Brain pericyte (primary cell): ENCODE measurements at places on chromosomes 16 and 17.

- peak; percentile 85 for DNase-seq
Observed at GRCh38 chr16:4915226-4915761, 21.7 kb downstream of the PPL start.

- no peak for DNase-seq
Observed at GRCh38 chr17:31537565-31538011, 146.1 kb downstream of the RAB11FIP4 start.

DNA sequence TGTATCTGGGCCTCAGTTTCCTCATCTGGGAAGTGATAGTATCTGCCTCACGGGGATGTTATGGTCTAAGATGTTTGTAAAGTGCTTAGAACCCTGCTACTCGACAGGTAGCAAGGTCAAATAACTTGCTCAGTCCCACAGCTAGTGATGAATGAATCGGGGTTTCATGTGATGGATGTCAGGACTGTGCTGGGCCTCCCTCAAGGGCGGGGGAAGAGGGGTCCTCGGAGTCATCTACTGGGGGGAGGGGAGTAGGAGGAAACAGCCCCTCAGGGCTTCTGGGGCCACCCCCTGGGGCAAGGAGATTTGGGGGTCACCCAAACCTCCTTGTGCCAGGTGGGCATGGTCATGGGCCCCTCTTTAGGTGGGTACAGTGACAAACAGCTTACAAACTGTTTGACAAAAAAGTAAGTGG is 732 bp downstream of the PNPO start:
- DNase-seq: no peak

DNA sequence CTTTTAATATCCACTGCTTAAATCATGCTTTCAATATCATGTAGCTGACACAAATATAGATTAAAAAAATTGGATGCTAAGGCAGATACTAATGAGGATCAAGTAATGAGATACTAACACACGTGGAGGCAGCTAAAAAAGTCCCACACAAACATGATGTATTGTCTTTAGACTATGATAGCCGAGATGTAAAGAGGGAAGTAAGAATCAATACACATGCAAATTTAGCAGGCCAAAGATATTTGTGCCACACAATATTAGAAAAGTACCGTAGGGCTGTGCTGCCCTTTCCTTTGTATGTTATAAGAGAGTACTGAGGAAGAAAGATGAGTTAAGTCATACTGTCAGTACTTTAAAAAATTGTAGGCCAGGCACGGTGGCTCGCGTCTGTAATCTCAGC is 51.4 kb upstream of the STAC2 start:
- DNase-seq: no peak

DNA sequence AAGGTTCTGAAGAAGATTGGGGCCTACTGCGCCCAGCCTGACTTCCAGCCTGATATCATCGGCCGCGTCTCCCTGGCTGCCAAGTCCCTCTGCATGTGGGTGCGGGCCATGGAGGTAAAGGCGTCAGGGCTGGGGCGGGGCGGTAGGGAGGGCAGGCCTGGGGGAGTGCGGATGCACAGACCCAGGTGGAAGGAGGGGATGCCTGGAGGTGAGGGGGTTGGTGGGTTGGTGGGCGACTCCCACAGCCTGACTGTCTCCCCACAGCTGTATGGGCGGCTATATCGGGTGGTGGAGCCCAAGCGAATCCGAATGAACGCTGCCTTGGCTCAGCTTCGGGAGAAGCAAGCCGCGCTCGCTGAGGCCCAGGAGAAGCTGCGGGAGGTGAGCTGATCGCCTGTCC is 26.8 kb upstream of the KDM6B start:
- DNase-seq: no peak

DNA sequence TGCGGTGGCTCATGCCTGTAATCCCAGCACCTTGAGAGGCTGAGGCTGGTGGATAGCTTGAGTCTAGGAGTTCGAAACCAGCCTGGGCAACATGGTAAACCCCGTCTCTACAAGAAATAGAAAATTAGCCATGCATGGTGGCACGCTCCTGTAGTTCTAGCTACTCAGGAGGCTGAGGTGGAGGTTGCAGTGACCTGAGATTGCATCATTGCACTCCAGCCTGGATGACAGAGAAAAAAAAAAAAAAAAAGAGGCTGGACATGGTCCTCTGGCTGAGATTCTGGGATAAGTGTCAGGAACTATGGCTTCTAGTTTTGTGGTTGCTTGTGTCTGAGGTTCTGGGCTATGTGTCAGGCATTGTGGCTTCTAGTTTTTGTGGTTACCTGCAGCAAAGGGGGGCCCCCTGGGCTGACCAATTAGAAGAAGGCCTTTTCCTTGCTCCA is 7.0 kb downstream of the KSR1 start:
- no peak for DNase-seq

DNA sequence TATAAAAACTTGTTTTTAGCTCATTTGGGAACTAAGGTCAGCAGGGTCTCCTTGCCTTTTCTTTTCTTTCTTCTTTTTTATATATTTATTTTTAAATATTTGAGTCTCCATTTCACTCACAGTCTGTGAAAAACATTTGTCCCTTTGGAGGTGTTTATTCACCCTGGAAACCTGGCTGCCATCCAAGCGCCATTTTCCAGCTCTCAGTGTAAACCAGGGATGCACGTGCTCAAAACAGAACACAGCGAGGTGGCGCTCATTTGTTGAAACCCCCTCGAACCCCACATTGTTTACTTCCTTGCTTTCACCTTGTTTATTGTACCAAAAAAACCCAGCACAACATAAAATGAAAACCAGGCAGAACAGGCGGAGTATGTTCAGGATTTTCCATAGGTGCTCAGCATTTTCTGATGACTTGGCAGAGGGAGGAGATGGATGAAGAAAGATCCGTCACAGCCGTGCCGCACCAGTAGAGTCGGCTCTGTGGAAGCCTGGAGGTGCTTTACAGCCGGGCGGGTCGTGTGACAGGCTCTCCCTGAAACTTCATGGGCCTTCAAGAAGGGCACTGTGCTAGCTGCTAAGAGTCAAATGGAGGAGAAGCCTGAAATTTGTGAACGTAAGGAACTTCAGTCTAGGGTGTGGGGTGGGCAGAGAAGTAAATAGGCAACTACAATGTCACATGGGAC is 284.4 kb downstream of the FOXL1 start:
- DNase-seq: no peak

DNA sequence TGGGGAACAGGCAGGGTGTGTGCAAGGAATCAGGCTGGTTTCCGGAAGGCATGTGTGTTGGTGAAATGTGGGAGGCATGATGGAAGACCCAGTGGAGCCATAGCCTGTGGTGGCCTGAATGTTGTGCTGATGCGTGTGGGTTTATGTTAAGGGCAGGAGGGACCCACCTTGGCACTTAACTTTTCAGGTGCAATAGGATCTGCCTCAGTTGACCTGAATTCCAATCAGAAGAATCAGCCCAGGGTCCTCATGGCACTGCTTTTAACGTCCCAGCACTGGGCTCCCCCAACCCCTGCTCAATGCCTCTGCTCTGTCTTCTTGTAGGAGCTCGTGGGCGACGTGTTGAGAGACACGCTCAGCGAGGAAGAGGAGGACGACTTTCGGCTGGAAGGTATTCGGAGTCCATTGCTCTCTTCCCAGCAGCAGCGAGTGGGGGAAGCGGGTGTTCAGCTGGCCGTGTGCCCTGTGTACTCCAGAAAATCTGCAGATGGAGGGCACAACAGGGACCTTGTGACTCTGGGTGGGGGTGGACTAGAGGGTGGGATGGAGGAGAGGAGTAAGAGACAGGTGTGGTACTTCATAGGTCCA is 59.9 kb downstream of the NKD1 start:
- DNase-seq: no peak

DNA sequence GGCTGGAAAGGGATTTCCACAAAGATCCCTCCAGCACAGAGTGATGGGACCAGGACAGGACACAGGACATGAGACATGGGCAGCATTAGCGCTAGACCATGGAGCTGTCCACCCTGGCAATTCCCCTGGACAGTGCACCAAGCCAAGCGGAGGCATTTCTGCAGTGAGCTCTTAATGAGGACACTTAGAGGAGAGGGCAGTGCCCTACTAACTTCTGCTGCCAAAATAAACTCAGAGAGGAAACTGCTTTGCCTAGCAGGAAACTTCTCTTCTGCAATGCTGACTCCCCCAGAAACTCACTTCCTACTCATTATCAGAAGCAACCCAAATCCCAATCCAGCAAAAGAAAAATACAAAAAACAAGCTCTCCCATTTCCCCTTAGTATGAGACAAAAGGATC is 119.2 kb downstream of the HS3ST2 start:
- DNase-seq: no peak

- no peak for DNase-seq
Observed at GRCh38 chr17:10936931-10937330, 99.0 kb upstream of the PIRT start.

DNA sequence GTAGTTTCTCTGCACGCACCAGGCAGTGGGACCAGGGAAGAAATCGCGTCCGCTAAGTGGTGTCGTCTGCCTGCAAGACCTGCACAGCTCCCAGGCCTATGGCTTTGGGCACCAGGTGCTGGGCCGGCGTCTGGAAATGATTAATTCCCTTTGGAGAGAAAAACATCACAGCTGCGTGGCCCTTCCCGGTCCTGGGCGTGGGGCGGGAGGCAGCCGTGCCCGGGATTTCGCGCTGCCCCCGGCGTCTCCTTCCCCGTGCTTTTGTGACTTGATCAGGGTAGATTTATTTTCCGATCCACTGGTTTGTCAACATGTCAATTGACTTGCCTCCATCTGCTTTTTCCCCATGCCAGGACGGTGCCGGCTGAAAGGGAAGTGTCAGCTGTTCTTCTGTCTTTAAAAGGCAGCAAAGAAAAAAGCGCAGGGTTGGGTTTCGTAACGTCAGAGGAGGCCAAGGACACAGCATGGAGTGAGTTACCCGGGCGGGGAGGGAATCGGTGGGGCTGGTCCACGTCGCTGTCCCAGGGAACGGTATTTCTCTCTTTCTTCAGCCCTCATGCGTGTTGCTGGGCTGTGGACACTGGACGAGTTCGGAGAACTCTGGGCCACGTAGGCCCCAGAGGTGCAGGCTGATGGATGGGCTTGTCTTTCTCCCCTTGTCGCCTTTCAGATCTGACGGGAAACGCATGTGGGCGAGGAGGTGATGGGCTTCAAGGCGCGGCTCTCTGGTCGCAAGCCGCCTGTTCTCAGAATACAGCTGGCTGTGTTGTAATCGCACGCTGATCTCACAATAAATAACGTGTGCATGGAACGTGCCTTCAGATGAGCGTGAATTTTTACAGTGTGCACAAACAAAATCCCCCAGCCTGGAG is 188.1 kb upstream of the ZNF469 start:
- DNase-seq: no peak

DNA sequence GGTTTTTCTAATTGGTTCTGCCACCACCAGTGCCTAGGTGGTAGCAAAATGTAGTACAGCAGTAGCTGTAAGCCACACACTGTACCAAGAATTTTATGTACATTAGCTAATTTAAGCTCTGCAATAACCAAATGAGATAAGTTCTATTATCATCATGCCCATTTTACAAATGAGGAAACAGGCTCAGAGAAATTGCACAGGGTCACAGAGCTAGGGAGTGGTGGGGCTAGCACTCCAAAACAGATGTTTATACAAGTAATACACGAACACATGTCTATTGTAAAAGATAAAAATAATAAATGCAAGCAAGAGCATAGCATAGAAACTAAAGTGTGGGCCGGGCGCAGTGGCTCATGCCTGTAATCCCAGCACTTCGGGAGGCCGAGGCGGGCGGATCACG is 13.6 kb downstream of the RSAD1 start:
- no peak for DNase-seq

DNA sequence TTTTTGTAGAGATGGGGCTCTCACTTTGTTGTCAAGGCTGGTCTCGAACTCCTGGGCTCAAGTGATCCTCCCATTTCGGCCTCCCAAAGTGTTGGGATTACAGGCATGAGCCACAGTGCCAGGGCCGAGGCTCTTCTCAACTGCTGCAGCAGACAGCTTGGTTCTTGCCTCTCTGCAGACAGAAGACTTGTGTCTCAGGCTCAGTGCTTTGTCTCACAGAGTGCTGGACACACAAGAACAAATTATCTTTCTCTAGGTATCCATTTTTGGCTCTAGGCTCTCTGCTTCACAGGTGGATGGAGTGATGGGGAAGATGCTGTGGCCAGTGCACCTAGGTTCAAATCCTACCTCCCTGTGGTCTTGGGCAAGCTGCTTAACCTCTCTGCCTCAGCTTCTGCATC is 80.8 kb upstream of the RNU2-1 start:
- DNase-seq: no peak

DNA sequence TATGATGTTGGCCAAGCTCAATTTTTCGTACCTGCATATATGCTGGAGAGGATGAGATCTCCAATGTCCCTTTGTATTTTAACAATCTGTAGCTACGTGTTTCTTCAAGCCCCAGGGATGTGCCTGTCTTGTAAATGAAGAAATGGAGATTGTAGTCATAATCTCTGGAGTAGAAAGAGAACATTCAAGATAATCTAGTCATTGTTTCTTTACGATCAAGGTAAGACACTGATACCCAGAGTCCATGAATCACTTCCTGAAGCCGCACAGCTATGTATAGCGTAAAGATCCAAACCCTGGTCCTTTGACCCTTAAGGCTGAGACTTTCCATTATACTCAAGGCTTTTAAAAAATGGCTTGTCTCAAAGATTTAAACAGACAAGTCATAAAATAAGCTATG is 205.5 kb downstream of the HS3ST3B1 start:
- DNase-seq: no peak

DNA sequence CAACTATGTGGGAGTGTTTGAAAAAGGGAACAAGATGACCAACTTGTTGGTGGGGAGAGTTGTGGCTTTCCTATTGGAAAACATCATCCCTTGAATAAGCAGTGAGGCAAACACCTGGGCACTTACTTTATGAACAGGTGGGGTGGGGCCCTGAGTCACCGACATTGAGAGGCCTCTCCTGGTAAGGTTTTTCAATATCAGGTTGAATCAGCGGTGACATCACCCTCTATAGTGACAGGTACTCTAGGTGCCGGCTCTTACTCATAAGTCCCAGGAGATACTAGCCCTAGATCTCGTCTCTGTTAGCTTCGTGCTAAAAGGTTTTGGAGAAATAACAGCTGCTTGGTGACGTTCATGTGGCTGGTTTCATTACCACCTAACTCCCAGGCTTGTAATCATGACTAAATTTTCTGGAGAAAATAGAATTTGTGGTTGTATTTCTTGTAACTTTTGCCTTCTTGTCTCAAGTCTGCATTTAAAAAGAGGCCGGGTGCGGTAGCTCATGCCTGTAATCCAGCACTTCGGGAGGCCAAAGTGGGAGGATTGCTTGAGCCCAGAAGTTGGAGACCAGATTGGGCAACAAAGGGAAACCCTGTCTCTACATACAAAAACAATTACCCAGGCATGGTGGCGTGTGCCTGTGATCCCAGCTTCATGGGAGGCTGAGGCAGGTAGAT is 19.3 kb downstream of the CDH1 start:
- DNase-seq: no peak

DNA sequence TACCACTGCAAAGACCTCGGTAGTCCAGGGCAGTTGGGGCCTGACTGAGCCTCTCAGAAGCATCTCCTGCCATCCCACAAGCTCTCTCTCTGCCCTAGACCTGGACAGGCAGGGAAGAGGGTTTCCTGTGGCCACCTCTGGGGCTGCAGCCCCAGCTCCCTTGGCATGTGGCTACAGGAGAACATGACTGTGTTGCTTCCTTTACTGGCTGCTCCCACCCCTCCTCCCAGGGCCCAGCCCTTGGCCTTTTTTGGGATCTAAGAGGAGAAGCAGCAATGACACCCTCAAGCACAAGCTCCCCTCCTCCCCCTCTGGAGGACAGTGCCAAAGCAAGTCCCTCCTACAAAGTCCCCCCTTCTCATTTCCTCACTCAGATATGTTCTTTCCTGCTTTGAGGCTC is 5.6 kb downstream of the MRPL27 start:
- no peak for DNase-seq

- no peak for DNase-seq
Observed at GRCh38 chr16:19688396-19689024, 29.5 kb downstream of the KNOP1 start.

GRCh38 chr17:74861662-74862107 is 2.0 kb upstream of the GRIN2C start:
- no peak for DNase-seq

- no peak for DNase-seq
Observed at GRCh38 chr16:28623172-28623711, 13.4 kb upstream of the SULT1A1 start.
